ENCODE measurements at places on chromosomes 13 and 19.

GRCh38 chr19:28971049-28971448 lies 241.9 kb downstream of the UQCRFS1 start:
- DNase-seq, result no peak

GRCh38 chr13:63455938-63456337 lies 2040.3 kb upstream of the PCDH20 start:
- peak; percentile 43 for DNase-seq

DNA sequence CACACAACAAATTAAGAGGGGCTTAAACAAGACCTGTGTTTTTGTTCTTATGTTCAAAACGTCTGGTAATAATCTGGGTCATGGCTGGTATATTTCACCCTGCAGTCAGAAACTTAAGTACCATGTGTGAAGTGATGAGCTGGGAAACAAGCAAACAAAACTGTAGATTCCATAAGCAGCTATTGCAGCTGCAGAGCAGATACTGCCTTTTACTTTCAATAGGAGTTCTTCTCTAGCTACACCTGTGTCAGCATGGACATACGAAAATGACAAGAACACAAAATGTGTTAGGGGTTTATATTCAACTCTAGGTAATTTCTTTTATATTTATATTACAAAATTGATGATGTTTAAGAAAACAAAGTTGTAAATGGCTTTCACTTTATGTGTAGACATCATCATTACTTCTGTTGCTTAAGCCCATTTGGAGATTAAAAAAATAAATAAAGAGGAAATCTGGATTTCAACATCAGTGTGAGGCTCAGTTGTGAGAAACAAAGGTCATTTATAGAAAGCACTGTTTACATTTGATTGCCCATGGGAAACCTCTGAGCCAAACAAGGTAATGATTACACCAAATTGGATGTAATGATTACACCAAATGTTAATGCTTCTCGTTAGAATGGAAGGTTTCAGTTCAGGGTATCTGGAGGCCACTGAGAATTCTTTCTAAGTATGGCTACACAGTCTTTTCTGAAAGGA lies 451.0 kb upstream of the SLC10A2 start:
- peak; percentile 82 for DNase-seq

DNA sequence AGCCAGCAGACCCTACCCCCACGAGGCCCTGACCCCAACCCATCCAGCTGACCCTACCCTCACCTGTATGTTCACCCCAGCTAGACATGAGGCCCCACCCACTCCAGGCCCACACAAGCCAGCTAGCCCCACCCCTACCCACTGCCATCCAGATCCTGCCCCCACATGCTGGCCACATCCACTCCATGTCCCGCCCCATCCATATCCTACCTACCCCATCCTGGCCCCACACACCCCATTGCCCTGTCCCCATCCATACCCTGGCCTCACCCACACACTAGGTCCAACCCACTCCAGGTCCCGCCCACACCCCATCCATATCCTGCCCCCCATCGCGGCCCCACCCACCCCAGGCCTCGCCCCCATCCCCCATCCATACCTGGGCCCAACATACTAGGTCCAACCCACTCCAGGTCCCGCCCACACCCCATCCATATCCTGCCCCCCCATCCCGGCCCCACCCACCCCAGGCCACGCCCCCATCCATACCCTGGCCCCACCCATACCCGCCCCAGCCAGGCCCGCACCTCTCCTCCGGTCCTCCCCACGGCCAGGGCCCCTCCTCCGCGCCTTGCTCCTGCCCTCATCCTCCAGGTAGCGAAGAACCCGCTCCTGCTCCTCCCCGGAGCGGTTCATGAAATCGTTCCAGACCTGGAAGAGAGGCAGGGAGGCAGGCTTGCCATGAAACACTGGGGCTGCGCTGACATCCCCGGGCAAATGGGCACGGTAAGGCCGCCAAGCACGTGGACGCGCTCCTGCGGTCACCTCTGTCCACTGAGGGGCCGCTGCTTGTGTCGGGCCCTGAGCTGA lies 7.2 kb downstream of the RNU6-9 start:
- peak; percentile 39 for DNase-seq

- DNase-seq, result no peak
These were observed 2.2 kb upstream of the TNFSF9 start for GRCh38 chr19:6528544-6529121.
